Fibroblast of mammary gland (primary cell): ENCODE measurements at places on chromosomes 5 and 9.
A peak's percentile ranks its signal among the peaks of the same experiment; 100 is the strongest.

- no peak for DNase-seq
Observed at GRCh38 chr5:31021181-31021624, 172.3 kb upstream of the CDH6 start.

GRCh38 chr5:65830856-65831255 lies 95.5 kb upstream of the ERBIN start:
- DNase-seq, result no peak

DNA sequence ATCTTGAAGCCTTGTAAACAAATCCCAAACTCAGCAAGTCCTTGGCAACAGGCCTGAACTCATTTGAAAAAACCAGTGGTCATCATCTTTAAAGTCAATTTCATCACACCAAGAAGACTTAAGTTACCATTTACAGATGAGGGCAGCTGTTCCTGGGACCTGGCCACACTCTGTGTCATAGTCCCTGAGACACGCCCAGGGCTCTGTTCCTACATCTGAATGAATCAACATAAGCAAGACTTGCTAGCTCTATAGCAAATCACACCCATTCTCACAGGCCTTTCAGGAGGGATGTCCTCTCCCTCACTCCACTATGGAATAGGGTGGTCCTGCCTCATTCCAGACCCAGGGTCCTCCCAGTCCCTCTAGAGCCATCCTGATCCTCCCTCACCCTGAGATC lies 142.8 kb downstream of the NSG2 start:
- DNase-seq, result peak; percentile 7

- DNase-seq, result no peak
Observed at GRCh38 chr9:95494022-95494415, 22.8 kb downstream of the PTCH1 start.

GRCh38 chr9:137128862-137129455 lies 10.0 kb upstream of the GRIN1 start:
- DNase-seq, result peak; percentile 49

DNA sequence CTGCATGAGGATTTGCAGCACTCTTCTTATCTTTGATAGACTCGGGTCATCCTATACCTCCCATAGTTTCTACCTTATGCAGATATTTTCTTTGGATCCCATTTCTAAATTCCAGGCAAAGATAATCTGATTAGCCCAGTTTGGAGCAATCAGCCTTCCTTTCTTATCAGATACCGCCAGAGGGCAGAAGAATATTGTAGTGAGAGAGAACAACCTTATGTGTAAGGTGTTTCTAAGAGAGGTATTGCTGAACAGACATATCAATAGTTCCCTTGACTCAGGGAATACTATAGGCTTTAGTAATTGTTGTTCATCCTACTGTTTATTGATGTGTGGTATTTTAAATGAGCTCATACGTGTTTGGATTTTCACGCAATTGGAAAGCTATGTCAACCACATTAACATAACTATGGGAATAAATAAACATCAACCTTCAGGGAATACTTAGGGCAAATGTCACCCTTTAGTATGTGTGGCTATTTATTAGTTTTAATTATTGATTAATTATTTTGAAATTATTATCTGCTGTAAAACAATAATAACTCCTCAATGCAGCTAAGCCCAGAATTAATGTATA lies 1435.2 kb upstream of the CDH9 start:
- DNase-seq, result peak; percentile 1

GRCh38 chr5:33271606-33272005 lies 169.2 kb upstream of the TARS1 start:
- no peak for DNase-seq

- DNase-seq, result peak; percentile 84
Observed at GRCh38 chr9:2489838-2490314, 131.7 kb upstream of the VLDLR start.

GRCh38 chr5:146176805-146177204 lies 5.6 kb downstream of the LARS1 start:
- no peak for DNase-seq

GRCh38 chr9:7433508-7434292 lies 365.9 kb downstream of the DMAC1 start:
- no peak for DNase-seq

- peak; percentile 39 for DNase-seq
Observed at GRCh38 chr5:64972591-64972990, 203.9 kb downstream of the CWC27 start.

- DNase-seq, result no peak
Observed at GRCh38 chr9:138016406-138017187, 139.0 kb downstream of the CACNA1B start.

GRCh38 chr9:20783057-20784038 lies 99.3 kb downstream of the FOCAD start:
- DNase-seq, result no peak

DNA sequence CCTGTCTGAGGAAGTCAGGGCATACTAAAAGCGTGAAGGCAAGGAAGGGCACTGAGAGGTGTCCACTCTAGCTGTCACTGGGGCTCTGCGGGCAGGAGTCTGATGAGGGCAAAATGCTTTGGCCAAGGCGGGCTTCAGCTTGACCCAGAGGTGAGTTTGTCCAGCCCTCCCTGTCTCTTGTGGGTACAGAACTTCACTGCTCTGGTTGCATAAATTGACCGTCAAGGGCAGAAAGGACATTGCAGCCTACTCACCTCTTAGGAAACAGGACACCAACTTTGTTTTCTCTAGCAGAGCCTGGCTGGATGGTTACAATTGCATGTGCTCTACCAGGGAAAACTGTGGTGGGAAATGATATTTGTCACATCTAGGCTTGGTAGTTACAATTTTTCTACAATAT lies 170.9 kb downstream of the TMEM38B start:
- DNase-seq, result no peak

DNA sequence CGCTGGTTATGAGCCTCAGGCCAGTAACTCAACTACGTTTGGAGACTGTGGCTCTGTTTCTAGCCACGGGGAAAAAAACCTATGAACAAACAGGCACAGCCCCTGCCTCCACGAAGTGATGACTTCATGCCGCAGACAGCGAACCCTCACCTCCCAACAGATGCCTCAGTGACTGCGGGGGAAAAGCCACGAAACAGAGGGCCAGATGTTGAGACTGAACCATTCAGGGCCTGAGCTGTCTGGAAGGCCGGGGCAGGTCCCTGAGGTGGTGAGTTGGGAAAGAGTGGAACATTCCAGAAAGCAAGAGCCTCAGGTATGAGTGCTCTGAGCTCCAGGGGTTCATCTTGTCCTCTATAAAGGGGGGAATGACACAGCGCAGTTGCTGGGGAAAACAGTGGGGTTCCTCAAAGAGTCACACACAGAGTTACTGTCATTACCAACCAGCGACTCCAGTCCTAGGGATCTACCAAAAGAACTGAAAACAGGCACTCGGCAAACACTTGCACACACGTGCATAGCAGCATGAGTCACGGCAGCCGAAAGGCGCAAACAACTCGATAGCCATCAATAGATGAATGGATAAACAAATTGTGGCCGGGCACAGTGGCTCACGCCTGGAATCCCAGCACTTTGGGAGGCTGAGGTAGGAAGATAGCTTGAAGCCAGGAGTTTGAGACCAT lies 15.3 kb downstream of the PLPP7 start:
- peak; percentile 59 for DNase-seq

GRCh38 chr5:132775476-132775961 lies 1.5 kb downstream of the SEPTIN8 start:
- DNase-seq, result no peak

GRCh38 chr5:60495644-60496520 lies 204.1 kb downstream of the DEPDC1B start:
- DNase-seq, result no peak

DNA sequence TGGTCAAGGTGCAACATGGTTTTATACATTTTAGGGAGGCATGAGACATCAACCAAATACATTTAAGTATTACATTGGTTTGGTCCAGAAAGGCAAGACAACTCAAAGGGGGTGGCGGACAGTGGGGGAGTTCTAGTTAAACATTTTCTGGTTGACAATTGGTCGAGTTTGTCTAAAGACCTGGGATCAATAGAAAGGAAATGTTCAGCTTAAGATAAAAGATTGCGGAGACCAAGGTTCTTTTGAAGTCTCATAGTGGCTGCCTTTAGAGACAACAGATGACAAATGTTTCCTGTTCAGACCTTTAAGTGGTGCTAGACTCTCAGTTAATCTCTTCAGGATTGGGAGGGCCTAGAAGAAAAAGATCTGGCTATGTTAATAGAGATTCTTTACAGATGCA lies 47.7 kb upstream of the TTC39B start:
- DNase-seq, result no peak

GRCh38 chr5:119966028-119966427 lies 336.7 kb downstream of the FAM170A start:
- DNase-seq, result peak; percentile 46

DNA sequence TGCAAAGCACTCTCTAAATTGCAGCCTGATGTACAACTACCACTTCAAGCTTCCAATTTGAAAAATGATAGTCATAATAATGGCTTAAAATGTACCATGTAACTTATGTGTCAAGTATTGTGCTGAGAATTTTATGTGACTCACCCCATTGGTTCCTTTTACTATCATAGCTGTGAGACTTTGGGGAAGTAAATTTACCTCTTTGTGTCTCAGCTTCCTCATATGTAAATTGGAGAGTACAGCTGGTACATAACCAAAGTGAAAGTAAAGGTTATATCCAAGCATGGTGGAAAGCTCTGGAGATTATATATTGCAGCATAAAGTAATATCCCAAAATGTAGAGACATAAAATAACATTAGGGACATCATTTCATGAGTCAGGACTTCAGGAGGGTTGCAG lies 2200.4 kb upstream of the C9orf72 start:
- DNase-seq, result no peak

DNA sequence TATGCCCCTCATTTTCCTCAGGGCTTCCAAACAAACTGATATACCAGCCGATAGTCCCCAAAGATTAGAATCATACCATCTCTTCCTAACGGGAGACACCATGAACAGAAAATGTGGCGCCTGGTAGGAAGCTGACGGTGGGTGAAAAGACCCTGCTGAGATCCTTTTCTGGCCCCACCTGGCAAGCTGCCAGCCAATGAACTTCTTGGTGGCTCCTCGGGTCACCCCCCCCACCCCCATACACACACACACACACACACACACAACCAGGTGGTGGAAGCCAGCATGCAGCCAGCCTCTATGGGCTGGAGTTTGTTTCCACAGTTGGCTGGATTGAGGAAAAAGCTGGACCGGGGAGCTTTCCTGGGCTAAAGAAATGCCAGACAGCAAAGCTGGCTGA lies 4.8 kb upstream of the CCIN start:
- no peak for DNase-seq

- peak; percentile 69 for DNase-seq
Observed at GRCh38 chr5:153584126-153584959, 93.9 kb downstream of the GRIA1 start.

DNA sequence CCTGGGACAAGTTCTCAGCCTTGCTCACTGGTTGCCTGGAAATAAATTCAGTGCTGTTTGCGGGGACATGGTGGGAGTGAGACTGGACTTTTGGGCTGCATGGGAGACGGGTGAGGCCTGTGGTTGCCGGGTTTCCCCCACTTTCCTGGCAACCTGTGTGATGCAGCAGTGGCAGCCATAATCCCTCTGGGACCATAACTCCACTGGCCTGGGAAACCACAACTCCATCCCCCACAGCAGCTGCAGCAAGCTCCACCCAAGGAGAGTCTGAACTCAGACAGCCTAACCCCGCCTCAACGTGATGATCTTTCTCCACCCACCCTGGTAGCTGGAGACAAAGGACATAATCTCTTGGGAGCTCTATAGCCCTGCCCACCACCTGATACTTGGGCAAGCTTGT lies 349.9 kb downstream of the PIK3R1 start:
- no peak for DNase-seq

DNA sequence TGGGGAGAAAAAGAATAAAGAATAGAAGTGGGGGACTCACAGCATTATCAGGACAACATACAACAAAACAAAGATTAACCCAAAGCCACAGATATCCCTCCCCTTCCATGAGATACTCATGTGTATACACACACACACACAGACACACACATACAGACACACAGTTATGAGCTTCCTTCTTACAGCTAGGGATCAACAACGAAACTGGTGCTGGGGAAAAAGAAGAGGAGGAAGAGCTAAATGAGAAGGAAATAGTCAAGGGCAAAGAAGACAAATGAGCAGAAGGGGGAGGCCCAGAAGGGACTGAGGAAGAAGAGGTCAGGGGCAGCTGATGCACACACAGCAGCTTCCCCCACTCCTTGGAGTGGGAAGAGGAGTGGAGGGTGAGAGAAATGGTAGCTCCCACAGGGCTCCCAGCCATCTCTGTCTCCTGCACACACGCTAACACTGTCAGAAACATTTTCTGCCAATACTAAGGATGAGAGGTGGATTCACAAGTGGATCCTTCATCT lies 66.2 kb downstream of the SIL1 start:
- DNase-seq, result no peak

- no peak for DNase-seq
Observed at GRCh38 chr5:37519304-37519703, 140.2 kb downstream of the WDR70 start.

DNA sequence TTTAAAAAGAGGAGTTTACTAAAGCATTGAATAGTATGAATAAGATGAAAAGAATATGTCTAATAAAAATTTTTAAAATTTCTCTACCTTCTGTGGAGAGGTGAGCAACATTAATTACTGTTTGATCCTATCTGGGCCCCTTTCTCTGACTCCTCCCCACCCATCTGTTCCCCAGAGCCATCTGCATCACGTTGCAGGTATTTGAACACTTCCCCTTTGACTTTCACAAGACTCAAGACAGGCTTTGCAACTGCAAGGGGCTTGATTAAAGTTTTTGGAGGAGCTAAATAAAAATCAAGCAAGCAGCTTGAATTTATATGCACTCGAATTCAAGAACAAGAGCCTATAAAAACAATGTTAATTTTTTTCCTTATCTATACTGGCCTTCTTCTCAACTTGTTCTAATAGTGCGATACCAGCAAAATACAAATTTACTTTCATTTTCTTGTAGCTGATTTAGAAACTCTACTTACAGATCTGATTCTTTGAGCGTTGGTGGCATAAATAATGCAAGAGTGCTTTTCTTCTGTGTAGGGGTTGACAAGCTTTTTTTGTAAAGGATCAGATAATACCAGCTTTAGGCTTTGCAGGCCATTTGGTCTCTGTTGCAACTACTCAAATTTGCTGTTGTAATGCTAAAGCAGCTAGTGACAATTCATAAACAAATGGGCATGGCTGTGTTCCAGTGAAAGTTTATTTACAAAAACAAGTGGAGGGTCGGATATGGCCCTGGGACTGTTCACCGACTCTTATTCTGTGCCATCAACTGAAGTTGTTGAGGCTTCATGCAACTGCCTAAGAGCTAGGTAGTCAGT lies 21.2 kb downstream of the TXNDC8 start:
- peak; percentile 23 for DNase-seq

DNA sequence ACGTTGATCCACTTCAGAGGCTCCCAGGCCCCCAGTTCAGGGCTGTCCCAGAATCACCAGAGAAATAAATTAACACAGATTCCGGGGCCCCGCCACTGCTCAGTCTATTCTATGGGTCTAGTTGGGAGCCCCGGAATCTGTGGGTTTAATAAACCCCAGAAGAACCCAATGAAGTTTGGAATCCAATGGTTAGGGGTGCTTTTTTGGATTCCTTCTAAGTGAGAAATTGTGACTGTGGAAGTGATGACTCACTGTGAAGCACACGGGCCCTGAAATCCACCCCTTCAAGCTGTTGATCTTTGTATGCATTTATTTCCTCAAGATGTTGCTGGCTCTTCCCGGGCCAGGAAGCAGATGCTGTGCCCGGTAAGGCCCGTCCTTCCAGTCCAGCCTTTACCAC lies 57.3 kb upstream of the SLC28A3 start:
- peak; percentile 68 for DNase-seq
